Aorta (tissue), 5 donors: ENCODE measurements at places on chromosomes 7 and 10. TPM values are rescaled to one million over a fixed set of nuclear protein-coding genes. Genes with fewer than 3 reads are reported as not detected.

SLC13A4 gene
- total RNA-seq: 2.2 TPM

OR2A5 gene
- total RNA-seq: not detected

TMEM176A gene
- total RNA-seq: 30.7 TPM

CPVL gene
- 50.2 TPM for total RNA-seq

KNDC1 gene
- 0.13 TPM for total RNA-seq

ZNF485 gene
- 2.1 TPM for total RNA-seq

ZFAND4 gene
- total RNA-seq: 15.0 TPM

FOXP2 gene
- 18.1 TPM for total RNA-seq

PSD gene
- total RNA-seq: 0.16 TPM

HSPA12A gene
- total RNA-seq: 15.3 TPM

HEPACAM2 gene
- total RNA-seq: not detected

MYPN gene
- total RNA-seq: 0.10 TPM

SPDYE1 gene
- total RNA-seq: not detected

PLXDC2 gene
- total RNA-seq: 155 TPM

ZNF22 gene
- 20.9 TPM for total RNA-seq

CXCL12 gene
- total RNA-seq: 122 TPM

MCM10 gene
- 0.78 TPM for total RNA-seq

GNGT1 gene
- not detected for total RNA-seq

CYTH3 gene
- 63.7 TPM for total RNA-seq

EEF1AKMT2 gene
- total RNA-seq: 14.7 TPM

GLUD1 gene
- total RNA-seq: 118 TPM

CAMK1D gene
- total RNA-seq: 19.0 TPM

PUS7 gene
- 11.6 TPM for total RNA-seq

IL6 gene
- total RNA-seq: 112 TPM
